ENCODE measurements at places on chromosomes 7 and 10.
A peak's percentile ranks its signal among the peaks of the same experiment; 100 is the strongest.

- DNase-seq: peak; percentile 78
Measured at GRCh38 chr7:130441408-130441869, 623 bp upstream of the CEP41 start.

- no peak for DNase-seq
Measured at GRCh38 chr10:47071891-47072290, 160.7 kb downstream of the PTPN20 start.

DNA sequence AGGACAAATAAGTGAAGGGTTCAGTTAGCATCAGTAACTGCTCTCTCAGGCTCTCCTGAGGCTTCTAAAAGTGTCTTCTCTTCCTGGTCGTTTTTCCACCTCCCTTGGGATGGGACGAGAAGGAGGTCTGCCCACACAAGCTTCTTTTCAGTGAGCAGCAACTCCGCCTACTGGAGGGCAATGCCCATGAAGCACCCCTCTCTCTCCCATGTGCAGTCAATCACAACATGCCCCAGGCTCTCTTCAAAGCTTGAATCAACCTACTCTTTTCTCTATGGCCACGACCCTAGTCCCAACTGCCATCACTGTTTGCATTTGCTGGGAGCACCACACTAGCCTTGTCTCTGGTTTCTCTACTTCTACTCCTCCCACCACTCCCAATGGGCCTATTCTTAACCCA lies 135.6 kb downstream of the RPS24 start:
- no peak for DNase-seq

DNA sequence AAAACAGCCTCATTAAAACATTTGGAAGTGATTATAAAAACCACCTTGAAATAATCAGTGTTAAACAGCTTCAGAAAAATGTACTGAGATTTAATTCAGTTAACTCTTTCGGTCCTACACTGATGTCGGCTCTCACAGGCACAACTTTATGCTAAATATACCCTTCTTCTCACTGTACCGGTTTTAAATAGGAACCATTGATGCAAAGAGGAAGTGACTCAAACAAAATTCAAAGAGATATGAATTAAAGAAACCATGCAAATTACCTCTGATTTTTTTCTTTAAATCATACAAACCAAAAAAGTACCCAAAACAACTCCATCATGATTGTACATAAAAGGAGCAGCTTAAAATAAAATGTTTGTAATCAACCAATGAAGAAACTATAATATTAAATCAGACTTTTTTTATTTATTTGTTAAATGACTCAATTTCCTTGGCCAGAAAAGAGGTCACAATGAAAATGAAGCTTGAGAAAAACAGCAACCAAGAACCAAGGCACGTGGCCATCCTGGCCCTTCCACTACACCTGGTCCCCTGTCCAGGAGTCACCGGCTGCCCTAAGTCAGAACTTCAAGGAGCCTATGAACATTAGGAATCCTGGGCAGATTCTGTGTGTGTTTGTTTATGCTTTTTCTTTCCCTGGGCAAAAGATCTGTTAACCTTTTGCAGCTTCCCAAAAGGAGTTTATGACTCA lies 73.0 kb upstream of the CABCOCO1 start:
- no peak for DNase-seq

DNA sequence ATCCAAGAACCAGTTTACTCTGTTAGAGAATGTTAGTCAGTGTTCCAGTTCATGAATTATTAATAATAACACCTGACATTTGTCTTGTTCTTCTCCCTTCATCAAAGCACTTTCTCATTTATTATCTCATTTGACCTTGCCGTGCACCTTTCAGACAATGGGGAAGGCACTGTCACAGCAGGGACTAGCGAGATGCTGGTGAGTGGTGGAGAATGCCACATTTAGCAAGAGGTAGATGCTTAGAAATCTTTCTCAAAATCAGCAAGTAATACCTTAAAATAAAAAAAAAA lies 34.2 kb upstream of the XRCC2 start:
- no peak for DNase-seq

DNA sequence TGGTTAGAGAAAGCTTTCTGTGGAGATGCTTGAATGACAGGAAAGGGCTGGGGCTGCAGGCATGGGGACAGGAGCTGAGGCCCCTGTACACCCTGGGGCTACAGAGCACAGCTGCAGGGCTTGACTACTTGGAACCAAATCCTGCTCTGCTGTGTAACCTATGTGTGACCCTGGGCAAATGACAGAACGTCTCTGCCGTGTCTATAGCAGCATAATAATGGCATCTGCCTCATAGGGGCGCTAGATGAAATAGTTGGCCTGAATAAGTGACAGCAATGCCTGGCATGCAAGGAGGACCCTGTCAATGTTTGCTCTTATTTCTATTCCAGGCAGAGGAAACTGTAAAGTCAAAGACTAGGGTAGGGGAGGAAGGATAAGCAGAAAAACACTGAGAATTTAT lies 254.0 kb downstream of the USP6NL start:
- no peak for DNase-seq

- DNase-seq: peak; percentile 90
Measured at GRCh38 chr10:129888784-129889616, 75.1 kb downstream of the EBF3 start.

GRCh38 chr10:59537501-59537900 lies 172.1 kb downstream of the SLC16A9 start:
- DNase-seq: no peak
